Forelimb muscle (tissue), 1 donor: ENCODE measurements at places on chromosomes 3 and 15. TPM values are rescaled to one million over a fixed set of nuclear protein-coding genes. Genes with fewer than 3 reads are reported as not detected.

DNA sequence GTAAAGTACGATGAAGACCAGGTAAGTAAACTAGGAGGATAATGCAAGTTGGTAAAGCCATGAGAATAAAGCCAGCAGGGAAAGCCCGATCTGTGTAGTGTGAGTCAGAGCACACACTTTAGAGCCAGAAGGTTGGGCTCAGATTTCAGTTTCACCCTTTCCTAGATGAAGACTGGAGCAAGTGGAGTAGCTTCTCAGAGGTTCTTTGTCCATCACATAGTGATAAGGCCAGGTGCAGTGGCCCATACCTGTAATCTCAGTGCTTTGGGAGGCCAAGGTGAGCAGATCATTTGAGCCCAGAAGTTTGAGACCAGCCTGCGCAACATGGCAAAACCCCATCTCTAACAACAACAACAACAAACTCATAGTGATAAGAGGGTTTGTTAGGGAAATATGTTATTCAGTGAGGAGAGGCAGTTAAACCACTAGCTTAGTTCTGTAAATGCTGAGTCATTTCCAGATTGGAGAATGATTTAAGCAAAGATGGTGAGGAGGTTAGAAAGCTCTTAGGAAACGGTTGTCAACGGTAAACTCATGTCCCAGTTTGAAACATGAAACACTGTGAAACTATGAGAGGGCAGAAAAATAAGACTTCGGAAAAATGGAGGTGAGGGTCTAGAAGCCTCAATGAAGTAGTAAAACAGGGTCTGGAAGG is 39.0 kb downstream of the IL12A start:
- DNase-seq, result no peak

DNA sequence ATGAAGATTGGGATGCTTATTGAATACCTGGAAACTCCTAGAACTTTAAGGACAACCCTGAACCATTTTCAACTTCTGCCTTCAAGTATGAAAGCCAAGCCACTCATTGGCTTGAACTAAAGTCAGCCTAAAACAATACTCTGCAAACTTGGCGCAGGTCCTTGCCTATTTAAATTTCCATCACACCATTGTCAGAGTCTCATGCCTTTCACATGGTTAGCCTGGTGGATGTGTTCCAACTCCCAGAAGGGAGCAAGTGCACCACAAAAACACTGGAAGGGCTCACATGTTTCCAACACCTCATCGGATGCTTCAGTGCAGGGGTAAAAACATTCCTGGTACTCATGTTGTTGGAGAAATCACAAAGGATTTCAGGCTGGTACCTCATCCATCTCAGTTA is 511.6 kb upstream of the MDFIC2 start:
- DNase-seq, result no peak

Gene CCR3
- polyA plus RNA-seq, result 0.15 TPM

- DNase-seq, result no peak
Observed at GRCh38 chr3:196079682-196080081, 2.2 kb downstream of the TFRC start.

Gene MORF4L1
- 513 TPM for polyA plus RNA-seq

- no peak for DNase-seq
Observed at GRCh38 chr15:61748529-61748928, 311.7 kb downstream of the VPS13C start.

- DNase-seq, result no peak
Observed at GRCh38 chr3:147554332-147554731, 145.2 kb downstream of the ZIC1 start.

- DNase-seq, result no peak
Observed at GRCh38 chr3:151067158-151067557, 18.3 kb upstream of the MED12L start.

GRCh38 chr3:132625613-132626012 is 28.5 kb downstream of the ACKR4 start:
- DNase-seq, result no peak
